Activated B cell treated with CpG ODN at 0.5 μM for 24 hours (primary cell): ENCODE measurements at places on chromosomes 4 and X.

DNA sequence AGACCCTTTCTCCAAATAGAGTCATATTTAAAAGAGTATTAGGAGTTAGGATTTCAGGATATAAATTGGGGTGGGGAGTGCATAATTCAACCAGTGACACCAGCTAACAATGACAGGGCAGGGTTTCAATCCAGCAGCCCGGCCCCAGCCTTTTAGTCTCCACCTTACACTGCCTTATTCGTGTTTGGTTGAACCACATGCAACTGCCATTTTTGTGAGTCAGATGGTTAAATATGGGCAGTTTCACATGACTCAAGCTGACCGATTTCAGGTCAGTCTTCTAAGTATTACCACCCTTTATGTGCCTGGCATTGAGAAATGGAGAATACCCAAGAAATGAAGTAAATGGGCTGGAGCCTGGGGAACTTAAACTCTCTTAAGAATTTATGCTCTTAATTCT lies 102.8 kb downstream of the STOX2 start:
- no peak for DNase-seq
- H3K4me3 ChIP-seq, result no peak overlapping the region
- peaks cover 5% of the 10 kb centered on the region for H3K27me3 ChIP-seq
- H3K4me1 ChIP-seq, result no peaks in the 10 kb centered on the region
- H3K27ac ChIP-seq, result no peak overlapping the region

DNA sequence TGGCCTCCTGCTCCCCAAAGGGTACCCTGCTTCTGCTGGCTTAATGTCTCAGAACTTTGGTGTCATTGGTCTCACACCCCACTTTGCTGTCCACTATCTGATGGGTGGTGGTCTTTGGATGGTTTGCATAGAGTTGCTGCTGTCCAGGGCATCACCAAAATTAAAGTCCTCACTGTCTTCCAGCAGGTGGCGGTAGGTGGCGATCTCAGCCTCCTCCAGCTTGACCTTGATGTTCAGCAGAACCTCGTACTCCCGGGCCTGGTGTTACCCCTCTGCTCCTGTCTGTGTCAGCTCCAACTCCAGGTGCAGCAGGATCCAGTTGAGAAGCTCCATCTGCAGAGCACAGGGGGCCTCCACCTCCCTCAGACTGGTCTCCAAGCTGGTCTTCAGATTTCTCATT lies 1169.5 kb upstream of the PABPC4L start:
- DNase-seq, result no peak
- H3K36me3 ChIP-seq, result no peaks in the 10 kb centered on the region
- no peak overlapping the region for H3K27ac ChIP-seq
- no peak overlapping the region for H3K4me3 ChIP-seq
- H3K4me1 ChIP-seq, result no peaks in the 10 kb centered on the region

DNA sequence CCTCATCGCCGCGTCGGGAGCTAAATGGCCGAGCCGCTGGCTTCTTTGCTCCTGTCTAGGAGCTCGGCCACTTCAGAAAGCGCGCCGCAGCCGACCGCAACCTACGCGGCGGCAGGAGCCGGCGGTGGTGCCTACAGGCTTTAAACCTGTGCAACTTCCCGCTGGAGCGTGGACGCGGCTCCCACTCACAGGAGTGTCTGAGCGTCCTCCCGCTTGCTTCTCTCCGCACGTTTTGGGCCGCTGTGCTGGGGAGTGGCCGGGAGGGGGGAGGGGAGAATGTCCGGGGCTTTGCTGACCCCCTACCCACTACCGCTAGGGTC lies 1.0 kb downstream of the NHSL2 start:
- peaks cover 29% of the 10 kb centered on the region for H3K27me3 ChIP-seq
- no peaks in the 10 kb centered on the region for H3K36me3 ChIP-seq
- no peak for DNase-seq
- H3K27ac ChIP-seq, result no peak overlapping the region

DNA sequence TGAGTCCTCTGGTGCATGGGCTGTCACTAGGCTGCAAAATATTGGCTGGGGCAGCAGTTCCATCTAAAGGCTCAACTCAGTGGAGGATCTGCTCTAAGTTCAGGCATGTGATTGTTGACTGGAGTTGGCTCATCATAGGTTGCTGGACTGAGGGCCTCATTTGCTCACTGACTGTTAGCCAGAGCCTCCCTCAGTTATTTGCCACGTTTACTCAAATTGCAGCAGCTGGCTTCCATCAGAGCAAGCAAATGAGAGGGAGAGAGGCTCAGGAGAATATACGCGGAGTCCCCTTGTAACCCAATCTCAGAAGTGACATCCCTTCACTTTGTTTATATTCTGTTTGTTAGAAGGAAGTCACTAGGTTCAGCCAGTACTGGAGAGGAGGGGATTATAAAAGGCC lies 54.1 kb downstream of the BMP3 start:
- H3K4me3 ChIP-seq, result no peak overlapping the region
- H3K27me3 ChIP-seq, result no peaks in the 10 kb centered on the region
- DNase-seq, result no peak
- no peaks in the 10 kb centered on the region for H3K36me3 ChIP-seq

GRCh38 chr4:36823199-36823967 lies 421.2 kb upstream of the NWD2 start:
- H3K27ac ChIP-seq, result no peak overlapping the region
- no peaks in the 10 kb centered on the region for H3K36me3 ChIP-seq
- no peaks in the 10 kb centered on the region for H3K27me3 ChIP-seq

DNA sequence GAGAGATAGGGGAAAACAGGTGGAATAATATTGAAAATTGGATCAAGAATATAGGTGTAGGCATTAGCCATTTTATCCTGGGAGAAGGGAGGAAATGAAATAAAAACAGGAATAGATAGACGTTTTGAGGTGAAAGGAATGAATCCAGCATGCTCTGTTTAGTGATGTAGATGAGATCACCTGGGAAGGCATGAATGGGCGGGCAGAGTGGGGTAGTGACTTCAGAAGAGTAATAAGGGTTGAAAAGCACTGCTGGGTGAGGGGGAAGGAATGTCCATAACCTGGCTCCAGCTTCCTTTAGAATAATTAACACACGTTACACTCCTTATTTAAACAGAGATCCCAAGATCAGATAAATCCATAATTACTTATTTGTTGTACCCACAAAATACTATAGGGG lies 191.1 kb upstream of the ANXA3 start:
- no peak overlapping the region for H3K27ac ChIP-seq
- H3K36me3 ChIP-seq, result no peaks in the 10 kb centered on the region
- no peaks in the 10 kb centered on the region for H3K4me1 ChIP-seq
- DNase-seq, result no peak
- H3K27me3 ChIP-seq, result peaks cover 18% of the 10 kb centered on the region
- H3K4me3 ChIP-seq, result no peak overlapping the region

DNA sequence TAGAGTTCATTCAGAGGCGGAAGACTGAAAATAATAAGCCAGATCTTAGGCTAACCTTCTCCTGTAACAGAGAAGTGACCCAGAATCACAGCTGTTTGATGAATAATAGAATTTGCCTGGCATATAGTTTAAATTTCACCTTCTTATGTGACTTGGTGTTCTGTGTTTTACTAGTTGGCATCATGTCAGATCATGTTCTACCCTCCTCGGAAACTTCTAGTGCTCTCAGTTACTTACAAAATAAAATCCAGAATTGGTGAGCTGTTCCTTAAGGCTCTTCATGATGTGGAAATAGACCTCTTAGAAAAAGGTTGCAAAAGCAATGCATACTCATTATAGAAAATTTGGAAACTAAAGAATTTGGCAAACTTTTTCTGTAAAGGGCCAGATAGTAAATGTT lies 31.1 kb downstream of the TMEM164 start:
- peaks cover 5% of the 10 kb centered on the region for H3K36me3 ChIP-seq
- DNase-seq, result no peak
- no peaks in the 10 kb centered on the region for H3K27me3 ChIP-seq
- H3K4me3 ChIP-seq, result no peak overlapping the region
- H3K4me1 ChIP-seq, result peaks cover 17% of the 10 kb centered on the region

GRCh38 chr4:72394012-72394663 lies 174.9 kb downstream of the ADAMTS3 start:
- no peaks in the 10 kb centered on the region for H3K4me1 ChIP-seq
- DNase-seq, result no peak
- no peak overlapping the region for H3K4me3 ChIP-seq
- no peaks in the 10 kb centered on the region for H3K36me3 ChIP-seq
- no peaks in the 10 kb centered on the region for H3K27me3 ChIP-seq
- H3K27ac ChIP-seq, result no peak overlapping the region

DNA sequence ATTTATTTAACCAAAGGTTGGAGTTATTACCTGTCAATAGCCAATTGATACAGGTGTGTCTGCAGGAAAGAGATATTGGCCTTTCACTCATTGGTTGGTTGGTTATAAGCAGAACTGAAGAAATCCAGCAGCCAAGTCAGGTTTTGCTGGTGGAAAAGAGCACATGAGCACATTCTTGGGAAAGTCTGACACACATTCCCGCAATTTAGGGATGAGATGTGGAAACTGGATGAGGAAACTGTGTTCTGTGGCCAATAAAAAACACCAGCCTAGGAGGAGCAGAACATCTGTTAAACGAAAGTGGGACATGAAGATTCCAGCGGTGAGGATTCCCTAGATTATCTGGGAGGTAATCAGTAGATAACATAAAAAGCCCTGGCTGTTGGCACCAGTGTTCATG lies 567.4 kb upstream of the CPEB2 start:
- H3K27ac ChIP-seq, result no peak overlapping the region
- no peak for DNase-seq
- H3K4me1 ChIP-seq, result peaks cover 15% of the 10 kb centered on the region
- H3K4me3 ChIP-seq, result no peak overlapping the region

DNA sequence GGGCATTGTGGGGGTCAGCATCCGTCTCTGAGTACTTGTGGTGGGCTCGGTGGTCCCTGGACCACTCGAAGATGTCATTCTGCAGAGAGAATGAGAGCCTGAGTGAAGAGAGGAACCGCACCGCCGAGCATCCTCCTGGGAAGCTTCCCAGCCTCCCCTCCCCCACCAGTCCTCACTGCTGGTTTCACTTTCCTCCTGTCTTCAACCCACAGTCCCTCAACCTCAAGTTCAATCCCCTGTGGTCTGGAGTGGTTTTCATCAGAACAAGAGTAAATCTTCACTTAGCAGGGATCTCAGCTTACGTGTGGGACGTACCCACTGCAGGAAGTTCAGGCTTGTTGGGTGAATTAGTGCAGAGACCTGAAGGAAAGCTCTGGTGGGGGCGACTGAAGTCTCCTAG lies 117.8 kb downstream of the SCD5 start:
- no peak for DNase-seq
- no peaks in the 10 kb centered on the region for H3K4me1 ChIP-seq
- no peak overlapping the region for H3K27ac ChIP-seq

GRCh38 chr4:18698119-18698883 lies 676.7 kb upstream of the LCORL start:
- H3K4me1 ChIP-seq, result no peaks in the 10 kb centered on the region
- H3K4me3 ChIP-seq, result no peak overlapping the region
- H3K27ac ChIP-seq, result no peak overlapping the region
- no peaks in the 10 kb centered on the region for H3K36me3 ChIP-seq
- no peaks in the 10 kb centered on the region for H3K27me3 ChIP-seq

DNA sequence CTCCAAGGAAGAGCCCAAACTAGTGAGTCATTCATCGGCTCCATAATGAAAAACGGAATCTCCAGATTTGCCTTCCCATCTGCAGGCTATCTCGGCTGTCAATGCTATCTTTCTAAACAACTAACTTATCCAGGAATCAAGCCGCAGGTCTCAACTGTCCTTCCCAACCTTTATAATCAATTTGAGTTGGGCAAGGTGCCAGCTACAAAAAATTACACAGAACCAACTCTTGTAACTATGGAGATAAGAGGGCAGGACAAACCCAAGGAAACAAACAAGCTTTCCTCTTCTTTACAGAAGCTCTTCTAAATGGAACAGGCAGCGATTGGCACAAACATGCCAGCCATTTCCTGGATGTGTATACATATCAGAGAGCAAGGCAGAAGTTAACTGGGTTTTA lies 61.2 kb upstream of the RAI2 start:
- no peaks in the 10 kb centered on the region for H3K4me1 ChIP-seq
- H3K27me3 ChIP-seq, result no peaks in the 10 kb centered on the region
- no peak for DNase-seq
- H3K4me3 ChIP-seq, result no peak overlapping the region
- H3K36me3 ChIP-seq, result no peaks in the 10 kb centered on the region

- H3K36me3 ChIP-seq, result no peaks in the 10 kb centered on the region
- no peaks in the 10 kb centered on the region for H3K27me3 ChIP-seq
Measured at GRCh38 chrX:38382663-38383062, 30.3 kb downstream of the OTC start.

- H3K4me3 ChIP-seq, result no peak overlapping the region
- H3K27me3 ChIP-seq, result peaks cover 3% of the 10 kb centered on the region
- H3K27ac ChIP-seq, result no peak overlapping the region
- H3K36me3 ChIP-seq, result no peaks in the 10 kb centered on the region
- no peak for DNase-seq
Measured at GRCh38 chrX:115226929-115227328, 7.0 kb downstream of the LRCH2 start.

- H3K4me3 ChIP-seq, result peak overlapping the region; percentile 62
- no peak overlapping the region for H3K27ac ChIP-seq
- H3K36me3 ChIP-seq, result no peaks in the 10 kb centered on the region
- H3K27me3 ChIP-seq, result peaks cover 7% of the 10 kb centered on the region
- no peak for DNase-seq
Measured at GRCh38 chrX:84188320-84188834, 378 bp upstream of the RPS6KA6 start.

- H3K4me3 ChIP-seq, result no peak overlapping the region
- peaks cover 9% of the 10 kb centered on the region for H3K4me1 ChIP-seq
- no peak overlapping the region for H3K27ac ChIP-seq
Measured at GRCh38 chr4:127622921-127623796, 9.6 kb upstream of the INTU start.

DNA sequence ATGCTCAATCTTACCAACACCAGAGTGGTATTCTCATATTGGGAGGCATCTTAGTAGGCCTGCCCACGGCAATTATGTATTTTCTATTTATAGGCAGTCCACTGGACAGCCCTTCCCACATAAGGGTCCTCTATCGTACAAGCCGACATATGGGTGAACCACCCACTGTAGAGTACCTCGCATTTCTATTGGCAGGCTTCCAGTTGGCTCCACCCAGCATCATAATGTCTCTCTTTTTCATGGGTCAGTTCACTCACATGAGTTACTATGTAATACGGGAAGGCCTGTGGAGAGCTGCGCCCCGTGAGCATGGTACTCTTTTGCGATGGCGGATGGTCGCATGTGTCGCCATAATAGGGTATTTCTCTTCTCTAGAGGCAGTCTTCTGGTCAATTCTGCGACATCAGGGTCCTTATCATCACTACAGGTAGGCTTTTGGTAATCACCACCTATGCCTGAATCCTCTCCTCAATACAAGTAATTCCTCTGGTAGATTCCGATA lies 29.4 kb upstream of the FOXR2 start:
- no peaks in the 10 kb centered on the region for H3K4me1 ChIP-seq
- no peak for DNase-seq
- no peaks in the 10 kb centered on the region for H3K36me3 ChIP-seq
- no peaks in the 10 kb centered on the region for H3K27me3 ChIP-seq
- H3K27ac ChIP-seq, result no peak overlapping the region
- H3K4me3 ChIP-seq, result no peak overlapping the region
